Right ventricle myocardium inferior (tissue), 1 donor: ENCODE measurements at places on chromosomes 12 and 14.
A peak's percentile ranks its signal among the peaks of the same experiment; 100 is the strongest.

DNA sequence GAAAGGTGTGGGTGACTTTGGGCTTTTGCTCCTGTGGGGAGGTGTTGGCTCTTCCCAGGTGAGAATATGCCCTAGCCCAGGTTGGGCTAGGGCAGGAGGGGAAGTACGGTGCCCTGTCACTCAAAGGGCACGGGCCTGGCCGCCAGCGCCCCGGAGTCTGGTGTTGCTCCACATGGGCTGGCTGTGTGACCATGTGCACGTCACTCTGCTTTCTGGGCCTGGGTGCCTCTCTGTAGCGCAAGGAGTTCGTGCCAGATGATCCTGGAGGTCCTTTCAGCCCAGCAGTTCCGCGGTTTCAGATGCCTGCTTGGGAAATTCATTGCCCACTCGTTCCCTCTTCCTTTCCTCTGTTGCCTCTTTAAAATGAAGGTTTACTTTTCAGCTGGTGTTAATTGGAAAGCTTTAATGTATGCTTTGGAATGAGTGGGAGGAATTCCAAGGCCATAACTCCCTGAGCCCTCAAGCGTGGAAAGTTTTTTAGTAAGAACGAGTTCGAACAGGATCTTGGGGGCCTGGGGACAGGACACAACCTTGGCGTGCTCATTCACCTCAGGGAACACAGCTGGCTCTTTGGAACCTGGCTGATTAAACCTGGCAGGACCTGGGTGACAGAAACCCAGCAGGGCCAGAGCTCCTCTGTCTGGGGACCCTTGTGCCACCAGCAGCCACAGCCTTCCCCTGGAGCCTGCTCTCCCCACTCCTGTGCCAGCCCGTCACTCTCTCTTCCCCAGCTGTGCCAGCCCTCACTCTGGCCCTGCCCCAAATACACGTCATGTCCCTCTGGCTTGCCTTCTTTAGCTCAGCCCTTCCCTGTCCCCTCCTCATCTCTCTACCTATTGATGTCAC, 42.8 kb downstream of the TSPAN9 start:
- no peak for DNase-seq

GRCh38 chr12:73225371-73225937, 953.3 kb downstream of the TRHDE start:
- DNase-seq: no peak

- DNase-seq: no peak
Measured at GRCh38 chr14:69652942-69653684, 41.7 kb downstream of the SUSD6 start.

DNA sequence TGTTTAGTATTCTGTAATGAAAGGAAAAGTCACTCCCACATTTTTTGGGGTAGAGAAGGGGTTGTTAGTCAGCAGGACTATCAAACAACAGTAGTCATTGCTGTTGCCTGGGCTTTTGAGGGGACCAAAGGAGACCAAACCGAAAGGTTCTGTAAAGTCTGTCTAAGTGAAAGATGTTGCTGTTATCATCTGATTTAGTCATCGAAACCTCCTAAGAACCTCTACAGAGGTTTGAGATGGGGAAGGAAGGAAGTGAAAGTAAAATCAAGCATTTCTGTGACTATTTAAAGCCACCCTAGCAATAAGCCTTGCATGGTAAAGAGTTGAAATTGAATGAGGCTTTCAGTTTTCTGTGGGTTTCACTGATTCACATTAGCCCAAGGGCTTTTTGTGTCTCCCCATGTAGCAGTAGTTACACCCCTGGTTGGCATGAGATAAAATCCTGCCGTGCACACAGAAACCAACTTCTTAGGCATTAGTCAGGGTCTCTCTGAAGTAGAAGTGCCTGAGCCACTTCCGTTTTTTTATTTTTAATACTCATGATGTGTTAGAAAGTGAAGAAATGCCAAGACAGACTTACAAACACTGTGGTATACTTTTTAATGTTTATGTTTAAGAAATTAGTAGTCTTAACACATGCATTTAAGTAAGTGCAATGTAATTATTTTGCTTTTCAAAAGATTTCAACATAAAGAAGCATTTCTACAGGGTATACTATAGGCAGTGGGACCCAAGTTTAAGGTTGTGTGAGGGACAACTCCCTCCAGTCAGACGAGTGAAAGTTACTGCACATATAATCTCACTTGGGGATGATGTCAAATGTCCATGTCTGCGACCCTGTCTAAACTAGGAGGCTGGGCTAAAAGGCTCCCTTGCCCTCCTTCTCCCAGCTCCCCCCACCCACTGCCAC, 50.4 kb downstream of the DYRK2 start:
- no peak for DNase-seq

DNA sequence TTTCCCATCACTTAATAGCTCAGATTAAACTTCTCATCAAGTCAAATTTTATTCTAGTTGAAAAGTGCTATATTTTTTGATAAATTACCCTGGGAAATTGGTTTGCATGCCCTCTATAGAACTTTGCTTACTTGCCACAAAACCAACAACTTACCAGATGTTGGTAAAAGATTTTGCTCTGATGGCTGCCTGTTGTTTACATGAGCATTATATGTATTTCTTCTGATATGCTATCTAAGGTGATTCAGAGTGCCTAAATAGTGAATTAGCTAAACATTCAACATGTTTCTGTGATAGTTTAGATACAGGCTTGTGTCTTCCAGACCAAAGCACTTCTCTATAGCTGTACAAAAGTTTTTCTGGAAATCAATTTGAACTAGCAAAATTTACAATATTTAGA, 51.0 kb downstream of the PPM1A start:
- no peak for DNase-seq

DNA sequence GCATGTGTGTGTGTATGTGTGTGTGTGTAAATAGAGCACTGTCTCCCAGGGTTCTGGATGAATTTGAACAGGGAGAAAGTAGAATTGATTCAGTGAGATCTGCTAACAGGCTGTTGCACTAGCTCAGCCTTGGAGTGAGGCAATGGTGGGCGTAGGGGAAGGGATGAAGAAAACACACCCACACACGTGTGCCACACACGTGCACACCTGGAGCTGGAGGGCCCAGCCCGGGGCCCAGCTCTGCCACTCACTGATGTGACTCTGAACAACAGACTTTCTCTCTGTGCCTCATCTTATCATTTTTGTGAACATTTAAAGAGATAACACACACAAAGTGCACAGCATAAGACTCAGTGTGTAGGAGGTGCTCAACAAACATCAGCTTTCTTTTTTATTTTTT, 4.2 kb downstream of the ACACB start:
- no peak for DNase-seq

DNA sequence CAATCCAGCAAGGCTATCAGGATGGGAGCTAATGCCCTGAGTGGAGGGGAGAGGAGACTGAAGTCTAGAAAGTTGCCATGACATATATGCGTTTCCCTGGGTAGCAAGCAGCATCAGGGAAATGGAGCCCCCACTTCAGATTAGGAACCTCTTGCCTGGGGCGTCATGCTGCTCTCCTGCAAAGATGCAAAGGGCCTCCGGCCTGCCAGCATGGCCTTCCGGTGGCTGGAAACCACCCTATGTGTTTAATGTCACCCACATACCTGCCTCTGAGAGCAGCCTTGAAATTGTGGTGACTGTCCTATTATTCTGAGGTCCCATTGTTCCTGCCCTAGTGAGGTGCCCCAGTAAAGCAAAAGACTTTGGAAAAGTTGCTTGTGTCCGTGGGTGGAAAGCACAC, 10.0 kb upstream of the IFI27L2 start:
- no peak for DNase-seq

DNA sequence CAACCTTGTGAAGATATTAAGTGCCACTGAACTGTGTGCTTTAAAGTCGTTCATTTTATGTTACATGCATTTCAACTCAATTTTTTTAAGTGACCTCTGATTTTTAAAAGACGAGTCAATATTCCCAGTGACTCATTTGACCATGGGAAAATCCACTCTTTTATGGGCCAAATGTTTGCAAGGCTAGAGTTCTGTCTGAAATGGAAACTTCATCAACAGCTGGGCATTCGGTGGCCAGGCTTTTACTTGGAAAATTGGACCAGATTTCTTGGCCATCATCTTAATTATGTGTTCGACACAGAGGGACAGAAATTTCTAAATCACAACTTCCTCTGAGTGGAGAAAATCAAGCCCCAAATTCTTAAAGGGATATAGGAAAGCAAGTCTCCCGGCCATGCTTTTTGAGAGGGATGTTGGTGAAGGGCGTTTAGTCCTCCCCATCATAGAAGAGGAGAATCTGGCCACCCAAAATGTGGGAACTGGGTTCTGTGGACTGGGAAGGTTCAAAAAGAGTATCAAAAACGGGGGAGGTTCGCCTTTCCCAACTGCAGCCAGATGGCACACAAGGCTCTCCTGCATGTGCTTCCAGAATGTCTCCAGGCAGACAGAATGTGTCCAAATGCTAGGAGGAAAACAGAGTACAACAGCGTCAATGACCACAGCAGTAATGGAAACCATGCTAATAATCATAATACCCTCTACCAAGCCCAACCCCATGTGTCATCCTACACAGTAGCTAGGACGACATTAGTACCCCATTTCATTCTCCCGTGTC, 40.9 kb upstream of the FZD10 start:
- no peak for DNase-seq

- DNase-seq: no peak
Measured at GRCh38 chr12:29402437-29402836, 21.5 kb upstream of the ERGIC2 start.

- no peak for DNase-seq
Measured at GRCh38 chr12:96889273-96889933, 17.7 kb upstream of the NEDD1 start.

DNA sequence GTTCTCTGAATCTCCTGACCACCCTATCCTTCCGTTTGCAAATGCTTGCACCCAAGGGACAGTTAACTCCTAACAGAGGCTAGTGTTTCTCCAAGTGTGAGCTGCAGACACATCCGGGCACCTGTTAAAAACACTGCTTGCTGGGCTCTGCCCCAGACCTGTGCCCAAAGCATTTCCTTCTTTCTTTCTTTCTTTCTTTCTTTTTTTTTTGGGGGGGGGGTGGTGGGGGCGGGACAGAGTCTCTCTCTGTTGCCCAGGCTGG, 42.5 kb downstream of the SPRING1 start:
- DNase-seq: no peak

DNA sequence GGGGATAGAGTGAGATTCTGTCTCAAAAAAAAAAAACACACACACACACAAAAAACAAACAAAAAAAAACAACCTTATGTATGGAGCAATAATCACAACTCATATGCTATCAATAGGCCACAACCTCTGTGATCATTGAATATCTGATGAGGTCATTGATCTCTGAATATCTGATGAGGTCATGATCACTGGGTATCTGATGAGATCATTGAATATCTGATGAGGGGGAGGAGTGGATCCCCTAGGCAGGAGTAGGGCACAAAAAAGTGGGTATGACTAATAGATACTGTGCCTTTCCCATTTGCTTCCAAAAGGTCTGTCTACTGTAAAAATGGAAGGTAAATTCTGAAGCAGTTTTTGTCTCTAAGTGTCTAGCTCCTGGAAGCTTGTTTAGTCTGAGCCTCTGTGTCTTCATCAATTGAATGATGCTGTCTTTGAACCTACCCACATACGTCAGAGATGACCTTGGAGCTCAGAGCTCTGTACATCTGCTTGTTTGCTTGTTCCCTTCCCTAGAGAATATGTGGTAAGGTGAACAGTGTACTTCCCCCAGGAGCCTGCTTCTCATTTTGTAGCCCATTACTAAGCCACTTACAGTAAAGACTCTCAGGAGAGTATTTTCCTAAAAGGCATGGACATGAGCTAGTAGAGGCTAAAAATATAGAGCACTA, 13.6 kb downstream of the PAH start:
- no peak for DNase-seq

- no peak for DNase-seq
Measured at GRCh38 chr14:30129807-30130206, 202.2 kb upstream of the PRKD1 start.

GRCh38 chr14:73785834-73786635, 65.6 kb upstream of the PTGR2 start:
- peak; percentile 89 for DNase-seq

GRCh38 chr12:42143452-42144157, 1.1 kb downstream of the GXYLT1 start:
- DNase-seq: no peak

- DNase-seq: no peak
Measured at GRCh38 chr12:79688376-79689060, 2.2 kb downstream of the PAWR start.

GRCh38 chr14:105059035-105059924, 6.0 kb downstream of the GPR132 start:
- DNase-seq: no peak

- no peak for DNase-seq
Measured at GRCh38 chr14:41476526-41476925, 130.2 kb upstream of the LRFN5 start.

- no peak for DNase-seq
Measured at GRCh38 chr12:130945786-130946492, 7.8 kb upstream of the ADGRD1 start.

GRCh38 chr12:50380761-50381325, 15.6 kb downstream of the FAM186A start:
- no peak for DNase-seq

DNA sequence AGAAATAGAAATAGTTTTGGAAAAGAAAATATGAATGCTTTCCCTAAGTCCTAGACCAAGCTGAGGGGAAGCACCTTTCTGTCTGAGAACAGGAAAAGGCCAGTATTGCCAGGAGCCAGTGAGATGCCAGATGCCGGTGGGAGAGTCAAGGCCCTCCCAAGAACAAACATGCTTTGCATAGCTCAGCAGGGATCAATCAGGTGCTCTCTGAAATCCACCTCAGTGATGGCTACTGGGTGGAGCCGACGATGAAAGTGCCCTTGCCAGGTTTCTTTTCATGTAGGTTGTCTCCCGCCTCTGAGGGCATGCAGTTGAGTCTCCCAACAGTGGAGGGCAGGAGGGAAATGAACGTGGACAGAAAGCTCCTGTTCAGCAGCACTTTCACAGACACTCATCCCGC, 28.3 kb downstream of the DEGS2 start:
- DNase-seq: no peak

GRCh38 chr12:57148469-57149244, 1.2 kb upstream of the LRP1-AS start:
- peak; percentile 83 for DNase-seq

DNA sequence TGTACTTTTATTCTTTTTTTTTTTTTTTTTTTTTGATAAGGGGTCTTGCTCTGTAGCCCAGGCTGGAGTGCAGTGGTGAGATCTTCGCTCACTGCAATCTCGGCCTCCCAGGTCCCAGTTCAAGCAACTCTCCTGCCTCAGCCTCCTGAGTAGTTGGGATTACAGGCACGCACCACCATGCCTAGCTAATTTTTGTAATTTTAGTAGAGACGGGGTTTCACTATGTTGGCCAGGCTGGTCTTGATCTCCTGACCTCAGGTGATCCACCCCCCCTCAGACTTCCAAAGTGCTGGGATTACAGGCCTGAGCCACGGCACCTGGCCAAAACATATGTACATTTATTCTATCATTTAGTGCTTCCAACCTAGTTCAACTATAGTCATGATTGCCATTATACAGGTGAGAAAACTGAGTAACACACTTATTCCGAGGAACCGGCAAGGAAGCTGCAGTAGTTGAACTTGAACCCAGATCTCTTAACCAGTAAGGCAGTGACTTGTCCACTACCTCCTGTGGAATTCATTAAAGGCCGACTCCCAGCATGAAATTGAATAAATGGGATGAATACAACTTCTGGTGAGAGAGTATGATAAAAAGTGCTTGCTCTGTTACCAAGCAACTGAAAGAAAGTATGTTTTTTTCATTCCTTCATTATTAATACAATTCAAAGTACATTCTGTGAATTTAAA, 755 bp upstream of the ATF7IP start:
- no peak for DNase-seq
